ENCODE measurements at places on chromosomes 6 and 20.

GRCh38 chr20:41599699-41600104, 18.5 kb downstream of the CHD6 start:
- DNase-seq = no peak

DNA sequence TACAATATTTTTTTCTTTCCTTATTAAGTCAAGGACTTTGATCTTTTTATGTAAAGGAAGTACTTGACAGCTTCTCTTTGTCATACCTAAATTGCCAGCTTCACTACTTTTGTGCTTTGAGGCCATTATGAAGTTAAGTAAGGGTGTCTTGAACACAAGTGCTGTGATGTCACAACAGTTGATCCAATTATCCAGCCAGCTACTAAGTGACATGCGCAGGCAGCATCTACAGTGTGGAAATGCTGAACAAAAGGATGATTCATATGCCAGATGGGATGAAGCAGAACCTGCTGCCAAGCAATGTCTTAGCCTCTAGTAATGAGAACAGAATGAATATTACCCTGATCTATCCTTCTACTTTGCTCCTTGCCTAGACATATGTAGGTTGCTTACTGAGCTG, 68.3 kb upstream of the TMEM244 start:
- no peak for DNase-seq

DNA sequence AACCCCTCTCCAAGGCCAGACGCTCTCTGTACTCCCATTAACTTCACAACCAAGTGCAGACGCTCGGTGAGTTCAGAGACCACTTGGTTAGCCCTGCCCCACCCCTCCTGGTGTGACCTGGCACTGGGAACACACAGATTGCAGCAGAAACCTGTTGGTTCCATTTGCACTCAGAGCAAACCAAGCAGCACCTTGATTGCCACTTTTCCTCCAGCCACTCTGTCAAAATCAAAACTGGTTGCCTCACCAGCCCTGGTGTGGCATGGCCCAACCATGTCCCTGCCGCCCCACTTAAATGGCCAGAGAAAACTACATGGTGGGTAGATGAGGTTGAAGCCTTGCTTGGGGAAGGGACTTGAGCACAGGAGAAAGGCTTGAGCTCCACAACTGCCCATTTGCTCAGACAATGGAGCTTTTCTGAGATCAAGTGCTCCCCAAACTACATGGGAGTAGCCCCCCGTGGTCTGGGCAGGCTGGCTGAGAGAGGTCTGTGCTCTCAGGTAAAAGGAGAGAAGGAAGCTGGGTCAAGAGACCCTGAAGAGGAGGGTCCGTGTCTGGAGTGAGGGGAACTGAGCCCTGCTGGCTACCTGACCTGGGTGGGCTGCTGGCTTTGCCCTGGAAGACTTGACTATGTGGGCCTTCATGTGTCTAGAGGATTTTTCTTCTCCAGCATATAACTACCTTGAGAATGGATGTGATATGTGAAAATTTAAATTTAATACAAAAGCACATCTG, 43.4 kb downstream of the PLCG1 start:
- peak; percentile 39 for DNase-seq

DNA sequence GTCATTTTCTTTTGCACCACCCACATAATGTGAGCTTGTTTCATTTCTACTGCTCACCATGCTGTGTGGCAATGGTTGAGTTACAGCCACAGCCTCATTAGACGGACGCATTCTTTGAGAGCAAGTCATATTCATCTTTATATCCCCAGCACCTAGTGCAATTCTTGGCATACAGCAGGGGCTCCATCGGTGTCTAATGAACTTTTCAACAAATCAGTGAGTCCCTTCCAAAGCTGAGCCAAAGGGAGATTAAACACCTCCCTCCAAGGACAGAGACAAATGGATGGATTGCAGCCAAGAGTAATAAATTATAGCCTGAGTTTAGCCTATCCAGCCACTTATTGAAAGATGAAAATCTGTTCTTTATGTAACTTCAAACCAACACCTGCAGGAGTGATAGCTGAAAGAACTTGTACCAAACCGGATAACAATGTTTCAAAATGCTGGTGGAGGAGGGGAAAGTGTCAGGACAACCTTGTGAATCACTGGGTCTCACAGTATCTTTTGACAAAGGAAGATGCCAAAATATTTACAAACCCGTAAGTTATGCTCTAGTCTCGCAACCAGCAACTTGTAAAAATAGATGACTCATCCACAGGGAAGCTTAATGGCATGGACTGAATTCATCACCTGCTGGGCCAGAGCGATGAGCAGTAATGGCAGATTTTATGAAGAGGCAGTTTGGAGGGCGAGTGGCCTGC, 139.0 kb downstream of the PXDC1 start:
- no peak for DNase-seq

GRCh38 chr20:31908016-31908415, 37.6 kb downstream of the TTLL9 start:
- DNase-seq = no peak

GRCh38 chr20:56409521-56409920, 2.5 kb upstream of the CASS4 start:
- DNase-seq = no peak

DNA sequence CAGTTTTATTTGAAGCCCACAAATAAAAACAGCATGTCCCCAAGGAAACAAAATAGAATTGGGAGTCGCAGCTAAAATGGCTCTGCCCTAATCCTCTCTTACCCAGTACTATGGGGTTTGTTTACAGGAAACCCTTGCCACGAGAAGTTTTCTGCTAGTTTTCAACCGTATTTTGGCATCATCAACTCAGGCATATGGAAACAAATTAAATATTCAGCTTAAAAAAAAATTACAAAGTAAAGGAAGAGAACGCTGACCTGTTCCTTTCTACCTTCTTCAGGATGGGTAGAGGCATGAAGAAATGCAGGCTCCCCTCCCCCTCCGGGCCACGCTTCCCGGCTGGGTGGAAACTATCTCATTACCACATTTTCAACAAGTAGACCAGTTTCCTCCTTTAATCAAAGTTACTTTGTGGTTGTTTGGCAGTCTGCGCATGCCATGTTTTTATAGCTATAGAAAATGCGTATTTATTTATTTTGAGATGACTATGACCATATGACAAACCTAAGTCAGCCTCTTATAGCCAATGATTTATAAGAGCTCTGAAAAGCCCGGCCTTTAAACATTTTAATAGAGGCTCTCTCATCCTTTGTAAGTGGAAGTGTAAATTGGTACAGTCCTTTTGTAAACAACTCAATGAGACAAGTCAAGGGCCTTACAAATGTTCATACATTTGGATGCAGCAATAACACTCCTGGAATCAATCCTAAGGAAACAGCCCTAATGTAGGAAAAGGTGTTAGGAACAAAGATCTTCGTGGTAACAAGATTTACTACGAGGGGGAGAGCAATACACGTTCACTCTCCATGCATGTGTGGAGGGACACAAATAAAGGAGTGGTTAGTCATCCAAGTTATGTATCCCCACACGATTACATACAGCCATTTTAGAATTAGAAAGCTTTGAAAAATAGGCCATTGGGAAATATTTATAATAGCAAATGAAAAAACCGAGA, 16.1 kb upstream of the ZNF217 start:
- no peak for DNase-seq

GRCh38 chr20:62134735-62135231, 8.4 kb downstream of the PSMA7 start:
- DNase-seq = no peak

All from right forelimb (tissue), 1 donor.